Body of pancreas (tissue), 4 donors: ENCODE measurements at places on chromosomes 7 and 10.

- DNase-seq, result no peak
These were observed 290.9 kb downstream of the DPP6 start for GRCh38 chr7:154342971-154343633.

DNA sequence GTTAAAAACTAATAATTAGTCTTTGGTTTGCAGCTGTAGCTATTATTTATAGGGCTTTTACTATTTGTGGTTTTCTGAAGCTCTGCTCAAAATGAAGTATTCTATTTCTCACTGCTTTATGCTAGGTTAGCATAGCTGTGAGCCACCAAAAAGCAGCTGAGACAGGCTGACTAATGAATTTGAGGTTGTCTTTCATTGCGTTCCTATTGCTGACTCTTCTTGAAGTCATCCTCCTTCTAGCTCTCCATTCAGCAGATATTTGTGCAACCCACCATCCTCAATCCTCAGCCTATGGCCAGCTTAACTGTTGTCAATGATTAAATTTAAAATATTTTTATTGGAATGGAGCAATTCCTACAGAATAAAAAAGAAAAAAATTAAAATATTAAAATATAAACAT lies 2.1 kb upstream of the RALA start:
- DNase-seq, result no peak

GRCh38 chr10:128517167-128517566 lies 390.9 kb upstream of the MKI67 start:
- DNase-seq, result no peak

DNA sequence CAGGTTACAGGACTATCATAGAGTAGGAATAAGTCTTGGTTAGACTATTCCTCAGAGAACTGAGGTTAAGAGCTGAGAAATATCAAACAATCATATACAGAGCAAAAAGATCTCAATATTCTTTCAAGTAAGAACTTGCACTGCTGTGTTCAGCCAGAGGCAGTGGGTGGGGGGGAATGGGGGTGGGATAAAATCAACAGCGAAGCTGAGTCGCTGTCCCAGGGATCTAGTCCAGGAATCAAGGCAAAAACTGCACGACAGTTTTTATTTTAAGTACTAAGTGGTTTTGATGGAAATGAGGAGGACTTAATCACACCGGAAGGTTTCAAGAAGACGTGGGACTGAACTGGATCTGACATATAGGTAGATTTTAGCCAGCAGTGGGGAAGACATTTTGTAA lies 159.1 kb downstream of the SRPK2 start:
- DNase-seq, result no peak

GRCh38 chr7:70384024-70384423 lies 747.9 kb upstream of the GALNT17 start:
- no peak for DNase-seq

- DNase-seq, result no peak
These were observed 5.2 kb upstream of the ASCC1 start for GRCh38 chr10:72221278-72221677.

- DNase-seq, result no peak
These were observed 22.6 kb downstream of the ARHGAP12 start for GRCh38 chr10:31906039-31906438.

GRCh38 chr10:77357611-77358310 lies 279.8 kb downstream of the KCNMA1 start:
- DNase-seq, result no peak

- no peak for DNase-seq
These were observed 73.4 kb downstream of the OR13A1 start for GRCh38 chr10:45241865-45242520.

DNA sequence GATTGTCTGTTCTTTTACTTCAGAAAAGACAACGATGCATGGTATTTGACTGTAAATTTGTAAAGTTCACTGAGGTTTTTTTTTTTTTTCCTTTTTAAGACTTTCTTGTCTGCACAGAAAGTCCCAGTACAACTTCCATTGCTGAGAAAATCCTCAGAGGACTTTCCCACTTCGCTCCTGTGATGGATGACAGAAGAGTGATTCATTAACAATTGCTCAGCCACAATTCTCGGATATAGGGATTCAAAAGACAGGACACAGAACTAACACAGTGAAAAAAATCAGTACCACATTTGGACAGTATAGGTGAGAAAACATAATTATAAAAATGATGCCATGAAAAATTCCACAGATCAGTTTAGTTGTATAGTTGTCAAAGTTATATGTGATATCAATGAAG lies 48.0 kb downstream of the SEC23IP start:
- no peak for DNase-seq

DNA sequence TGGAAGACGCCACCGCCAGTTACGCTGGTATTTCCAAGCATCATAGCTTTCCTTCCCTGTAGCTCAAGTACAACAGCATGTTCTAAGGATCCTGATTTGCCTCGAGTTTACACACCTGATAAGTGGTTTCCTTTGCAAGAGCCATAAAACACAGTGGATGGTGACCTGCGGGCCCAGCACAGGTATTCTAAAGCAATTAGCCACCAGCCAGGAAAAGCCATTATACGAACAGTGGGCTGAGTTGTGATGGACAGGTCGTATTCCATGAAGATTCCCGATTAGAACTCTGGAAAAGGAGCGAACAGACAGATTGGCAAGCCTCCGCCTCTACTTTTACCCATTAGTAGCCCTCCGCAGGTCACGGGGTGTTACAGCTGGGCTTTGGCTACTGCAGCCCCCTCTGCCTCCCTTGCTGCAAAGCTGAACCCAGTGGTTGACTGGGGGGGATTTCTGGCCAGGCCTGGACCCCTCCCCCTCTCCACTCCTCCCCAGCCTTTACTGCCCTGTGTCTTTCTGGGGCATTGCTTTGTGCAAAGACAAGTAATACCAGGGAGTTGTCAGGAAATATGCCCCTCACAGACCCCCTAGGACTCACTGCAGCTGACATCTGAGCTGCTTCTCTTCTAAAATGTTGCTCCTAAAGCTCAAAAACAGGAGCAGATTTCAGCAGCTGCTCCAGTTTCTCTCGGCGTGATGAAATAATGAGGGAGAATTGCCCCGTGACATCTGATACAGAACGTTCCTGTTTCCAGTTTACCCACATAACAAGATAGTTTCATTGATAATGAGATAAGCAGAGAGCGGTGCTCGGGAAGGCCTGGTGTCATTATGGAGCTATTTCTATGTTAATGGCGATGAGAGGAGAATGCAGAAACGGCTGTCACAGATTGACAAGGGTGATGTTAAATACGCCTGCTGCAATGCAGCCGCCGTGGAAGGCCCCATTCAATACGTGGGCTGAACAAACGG lies 214.4 kb downstream of the CCSER2 start:
- no peak for DNase-seq

- DNase-seq, result no peak
These were observed 43.8 kb downstream of the PDE6C start for GRCh38 chr10:93656155-93656554.

DNA sequence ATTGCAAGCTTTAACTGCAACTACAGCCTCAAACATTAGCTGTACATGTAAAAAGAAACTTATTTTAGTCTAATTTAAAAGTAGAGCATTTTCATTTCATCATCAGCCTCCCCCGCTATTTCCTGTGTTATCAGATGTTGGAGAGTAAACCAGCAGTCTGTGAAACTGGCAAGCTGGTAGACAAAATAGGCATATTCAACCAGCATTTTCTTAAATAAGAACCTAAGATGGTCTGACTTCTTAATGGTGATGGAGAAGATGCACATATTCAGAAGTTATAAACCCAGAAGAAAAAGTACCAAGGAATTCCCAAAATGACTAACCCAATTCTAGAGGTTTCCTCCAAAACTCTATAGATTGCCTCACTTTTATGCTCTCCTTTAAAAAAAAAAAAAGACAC lies 24.9 kb downstream of the PIK3AP1 start:
- no peak for DNase-seq

DNA sequence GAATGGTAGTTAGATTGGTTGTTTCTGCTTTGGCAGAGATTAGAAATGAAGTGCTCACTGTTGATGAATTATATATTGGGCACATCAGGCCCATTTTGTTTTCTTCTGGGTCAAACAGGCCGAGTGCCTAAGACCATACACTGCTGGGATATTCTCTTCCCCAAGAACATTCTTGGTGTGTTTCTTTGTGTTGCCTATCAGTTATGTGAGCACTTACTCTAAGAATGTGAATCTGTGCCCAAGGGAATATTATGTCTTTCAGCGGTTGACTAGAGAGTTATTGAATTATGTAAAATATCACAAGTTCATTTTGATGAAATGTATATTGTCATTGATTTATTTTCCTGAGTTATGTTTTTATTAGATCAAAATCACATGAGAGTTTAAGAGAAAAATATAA lies 255.5 kb upstream of the SMIM30 start:
- DNase-seq, result no peak

DNA sequence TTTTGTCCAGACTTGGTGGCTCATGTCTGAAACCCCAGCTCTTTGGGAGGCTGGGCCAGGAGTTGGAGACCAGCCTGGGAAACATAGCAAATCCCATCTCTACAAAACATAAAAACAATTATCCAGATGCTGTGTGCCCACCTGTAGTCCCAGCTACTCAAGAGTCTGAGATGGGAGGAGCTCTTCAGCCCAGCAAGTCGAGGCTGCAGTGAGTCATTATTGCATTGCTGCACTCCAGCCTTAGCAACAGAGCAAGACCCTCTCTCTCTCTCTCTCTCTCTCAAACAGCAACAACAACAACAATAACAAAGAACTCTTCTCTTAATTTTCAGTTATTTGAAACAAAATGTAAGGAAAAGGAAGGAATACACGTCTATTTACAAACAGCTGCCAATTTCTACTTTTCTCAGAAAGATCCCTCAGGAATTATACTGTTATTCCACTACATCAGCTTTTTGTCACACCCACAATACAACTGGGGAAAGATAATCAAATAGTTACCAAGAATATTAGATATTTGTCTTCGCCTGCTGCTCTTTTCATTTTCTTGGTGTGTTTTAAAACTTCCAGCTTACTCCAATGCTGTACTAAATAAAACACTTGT lies 5.1 kb upstream of the TSPAN12 start:
- DNase-seq, result no peak

DNA sequence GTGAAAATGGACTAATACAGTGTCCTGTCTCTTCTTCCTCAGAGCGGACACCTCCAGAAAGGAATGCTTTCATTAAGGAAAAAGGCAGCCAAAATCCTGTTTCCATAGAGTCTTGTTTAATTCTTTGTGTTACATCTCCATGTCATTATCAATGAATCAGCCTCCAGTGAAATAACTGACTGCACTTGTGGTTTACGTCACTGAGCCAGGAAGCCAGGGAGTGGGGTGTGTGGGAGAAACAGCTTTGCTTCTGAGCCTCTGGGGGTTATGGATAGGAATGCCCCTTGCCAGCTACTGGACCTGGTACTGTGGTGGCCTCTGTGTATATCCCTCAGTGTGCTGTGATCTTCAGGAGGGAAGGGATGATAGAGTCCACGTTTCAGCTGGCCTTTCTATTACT lies 416.8 kb downstream of the GALNT17 start:
- no peak for DNase-seq

GRCh38 chr7:128032605-128033235 lies 1.5 kb upstream of the LRRC4 start:
- DNase-seq, result no peak

- no peak for DNase-seq
These were observed 253.9 kb downstream of the CDK14 start for GRCh38 chr7:90850066-90850465.

DNA sequence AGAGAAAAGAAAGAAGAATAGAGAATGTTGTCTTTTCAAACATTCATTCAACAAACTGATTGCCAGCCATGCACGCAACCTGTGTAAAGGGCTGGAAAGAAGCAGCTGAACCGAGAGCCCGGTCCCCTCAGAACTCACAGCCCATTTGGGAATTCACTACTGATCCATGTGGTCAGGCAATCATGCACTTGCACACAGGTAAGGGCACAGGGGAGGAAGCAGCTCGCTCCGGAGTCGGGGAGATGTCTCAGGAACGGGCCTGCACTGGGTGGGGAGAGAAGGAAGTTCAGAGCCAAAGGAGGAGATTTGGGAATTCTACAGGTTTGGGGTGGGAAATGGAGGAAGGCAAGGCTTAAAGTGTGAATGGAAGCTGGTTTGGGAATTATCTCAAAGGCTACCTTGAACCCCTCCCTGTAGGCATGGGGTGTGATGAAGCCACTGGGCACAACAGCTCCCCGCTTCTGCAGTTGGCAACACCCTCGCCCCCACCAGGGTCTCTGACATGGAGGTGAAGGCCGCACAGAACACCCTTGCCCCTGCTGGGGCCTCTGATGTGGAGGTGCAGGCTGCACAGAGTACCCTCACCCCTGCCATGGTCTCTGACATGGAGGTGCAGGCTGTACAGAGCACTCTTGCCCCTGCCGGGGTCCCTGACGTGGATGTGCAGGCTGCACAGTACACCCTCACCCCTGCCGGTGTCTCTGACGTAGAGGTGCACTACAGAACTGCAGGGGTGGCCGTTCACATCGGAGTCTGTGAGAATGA lies 194.4 kb upstream of the RNF32 start:
- DNase-seq, result no peak

- no peak for DNase-seq
These were observed 375.8 kb upstream of the NFE2L3 start for GRCh38 chr7:25775999-25776743.

DNA sequence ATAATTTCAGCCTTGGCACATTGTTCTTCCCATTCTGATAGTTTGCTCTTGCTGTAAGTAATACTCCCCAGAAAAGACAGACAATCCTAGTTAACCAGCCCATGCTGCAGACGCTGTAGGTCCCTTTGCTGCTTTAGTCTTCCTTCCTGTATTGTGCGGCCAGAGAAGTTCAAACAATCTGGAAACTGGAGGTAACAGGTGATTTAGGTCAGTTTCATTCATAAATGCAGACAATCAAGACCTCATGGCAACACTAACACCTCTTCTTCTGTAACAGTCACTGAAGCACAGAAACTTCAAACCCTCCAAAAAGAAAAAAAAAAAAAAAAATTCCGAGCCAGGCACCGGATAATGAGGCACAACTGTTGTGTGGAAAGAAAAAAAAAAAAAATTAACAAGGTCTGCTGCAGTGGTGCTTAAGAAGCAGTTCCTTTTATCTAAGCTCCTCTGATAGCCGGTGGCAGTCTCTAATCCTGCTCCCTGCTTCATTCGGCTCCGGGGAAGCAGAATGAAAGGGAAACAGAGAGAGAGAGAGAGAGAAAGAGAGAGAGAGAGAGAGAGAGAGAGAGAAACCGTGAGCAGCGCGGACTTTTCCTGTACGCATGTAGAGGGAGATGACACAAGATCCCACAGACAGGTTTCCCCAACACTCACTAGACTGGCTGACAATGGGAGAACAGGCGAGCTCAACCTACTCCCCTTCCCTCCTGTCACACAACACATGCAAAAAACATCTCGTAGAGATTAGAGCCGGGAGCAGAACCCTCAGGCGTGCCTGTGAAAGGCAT lies at the start of gene SEMA3A:
SEMA3A (minus strand) TSS at position 306 of the 788 bp plus-strand sequence; CDS start at position 103, 203 bp downstream.
- peak; percentile 15 for DNase-seq

DNA sequence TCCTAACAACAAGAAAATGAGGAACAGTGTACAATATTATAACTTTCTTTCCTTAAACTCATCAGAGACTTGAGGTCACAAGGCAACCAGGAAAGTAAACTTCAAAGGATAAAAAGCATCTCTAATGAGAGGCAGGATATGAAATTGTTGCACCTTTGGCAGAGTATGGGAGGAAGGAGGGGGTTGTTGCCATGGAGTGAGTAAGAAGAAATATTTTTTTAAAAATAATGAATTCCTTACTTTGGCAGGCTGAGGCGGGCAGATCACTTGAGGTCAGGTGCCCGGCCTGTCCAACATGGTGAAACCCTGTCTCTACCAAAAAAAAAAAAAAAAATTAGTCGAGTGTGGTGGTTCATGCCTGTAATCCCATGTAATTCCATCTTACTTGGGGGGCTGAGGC lies 21.1 kb upstream of the CHN2 start:
- DNase-seq, result no peak

GRCh38 chr7:11345621-11346020 lies 371.9 kb downstream of the PHF14 start:
- DNase-seq, result no peak
